ENCODE measurements at places on chromosomes 4 and X.

DNA sequence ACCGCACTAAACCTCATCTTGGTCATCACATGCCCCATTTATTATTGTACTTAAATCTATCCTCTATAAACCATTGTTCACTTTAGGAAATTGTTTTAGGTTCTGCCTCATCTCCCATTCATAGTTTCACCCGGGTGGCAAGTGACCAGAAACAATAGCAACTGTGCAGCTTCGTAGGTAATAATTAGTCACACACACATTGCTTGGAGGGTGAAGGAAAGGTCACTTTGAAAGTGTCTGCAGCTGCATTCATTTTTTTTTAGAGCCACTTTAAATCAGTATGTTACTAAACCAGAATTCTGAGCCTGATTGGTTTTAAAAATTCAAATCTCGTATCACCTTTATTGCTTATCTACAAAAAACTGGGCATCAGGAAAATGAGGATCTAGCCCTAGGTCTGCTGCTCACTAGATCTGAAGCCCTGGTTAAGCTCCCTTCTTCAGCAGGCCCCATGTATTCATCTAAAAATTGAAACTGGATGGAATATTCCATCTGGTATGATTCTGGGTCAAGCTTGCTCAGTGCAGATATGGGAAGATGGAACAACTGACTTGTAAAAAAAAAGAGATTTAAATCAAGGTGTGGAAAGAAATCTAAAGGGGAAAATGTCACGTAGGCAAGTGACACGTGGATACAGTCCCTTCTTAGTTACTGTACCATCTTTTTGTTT, 62.4 kb downstream of the LIMCH1 start:
- no peak for DNase-seq

DNA sequence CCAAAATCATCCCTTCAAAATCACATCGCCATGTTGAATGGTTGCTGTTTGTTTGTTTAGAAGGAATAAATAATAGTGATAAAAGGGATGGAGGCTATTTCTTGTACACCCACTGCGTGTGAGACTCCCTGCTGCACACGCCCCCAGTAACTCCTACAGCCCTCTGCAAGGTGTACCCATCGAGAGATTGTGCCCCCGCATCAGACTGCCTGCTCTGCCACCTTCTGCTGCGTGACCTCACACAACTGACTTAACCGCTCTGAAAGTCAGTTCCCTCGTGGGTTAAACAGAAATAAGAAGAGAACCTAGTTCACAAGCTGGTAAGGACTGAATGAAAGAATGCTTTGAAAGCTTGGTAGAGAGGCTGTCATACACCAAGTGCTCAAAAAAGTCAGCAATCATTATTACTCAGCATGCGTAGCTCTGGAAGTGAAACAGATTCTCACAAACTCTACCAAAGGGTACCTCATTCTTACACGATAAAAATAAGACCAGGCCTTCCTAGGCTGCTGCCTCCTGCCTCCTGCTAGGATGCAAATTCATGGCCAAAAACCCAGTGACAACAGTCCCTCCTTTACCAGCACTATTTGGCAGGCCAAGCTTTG, 147.1 kb downstream of the CPEB2 start:
- no peak for DNase-seq

GRCh38 chrX:1215123-1215823, 2.8 kb upstream of the CRLF2 start:
- no peak for DNase-seq

- no peak for DNase-seq
Measured at GRCh38 chrX:150227321-150227860, 135.7 kb upstream of the MAMLD1 start.

DNA sequence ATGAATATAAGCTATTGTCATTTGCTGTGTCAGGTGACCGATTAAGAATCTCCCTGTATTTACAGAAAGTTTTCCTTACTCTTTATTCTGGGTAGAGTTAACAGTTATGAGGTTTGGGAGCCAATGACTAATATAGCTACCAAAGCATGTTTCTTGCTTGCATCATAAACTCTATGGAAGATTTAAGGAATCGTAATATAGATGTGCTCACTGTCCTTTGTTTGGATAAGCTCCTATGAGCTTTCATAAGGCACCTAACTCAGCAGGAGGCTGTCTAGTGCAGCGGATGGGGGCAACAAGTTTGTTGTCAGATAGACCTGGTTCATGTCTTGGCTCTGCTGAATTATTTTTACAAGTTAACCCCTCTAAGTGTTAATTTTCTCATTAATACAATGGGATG, 75.0 kb upstream of the PAQR3 start:
- no peak for DNase-seq

DNA sequence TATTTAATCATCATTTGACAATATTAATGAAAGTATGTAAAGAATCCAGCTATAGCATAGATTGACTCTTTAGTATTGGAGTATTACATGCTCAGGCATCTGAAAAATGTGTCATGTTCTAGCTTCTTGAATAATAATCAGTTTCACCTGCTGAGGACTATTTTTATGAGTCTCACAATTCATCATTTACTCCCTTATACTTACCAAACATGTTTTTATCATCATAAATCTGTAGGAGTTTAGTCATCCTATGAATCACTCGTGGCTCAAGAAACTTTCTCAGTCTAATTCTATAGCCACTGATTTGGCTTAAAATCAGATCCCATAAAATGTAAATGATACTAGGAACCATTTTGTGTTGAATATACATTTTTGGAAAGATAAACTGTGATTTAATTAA, 1616.1 kb downstream of the C4orf33 start:
- no peak for DNase-seq

GRCh38 chr4:15652191-15652590, 3.0 kb downstream of the FBXL5 start:
- DNase-seq = no peak

- DNase-seq = no peak
Measured at GRCh38 chr4:101952985-101953384, 162.5 kb downstream of the BANK1 start.

Data from stimulated activated CD4-positive, alpha-beta T cell treated with anti-CD3 and anti-CD28 coated beads, Interleukin-1b, Interleukin-23, amount 100 ng/mL, for 48 hours (primary cell).